Suprapubic skin (tissue), 4 donors: ENCODE measurements at places on chromosomes 12 and 14. TPM values are rescaled to one million over a fixed set of nuclear protein-coding genes. Genes with fewer than 3 reads are reported as not detected.

GRCh38 chr14:26974965-26975364 is 377.1 kb upstream of the NOVA1 start:
- no peak for DNase-seq
- H3K4me1 ChIP-seq: no peaks in the 10 kb centered on the region
- H3K27ac ChIP-seq: no peak overlapping the region
- H3K36me3 ChIP-seq: no peaks in the 10 kb centered on the region

KERA gene
- total RNA-seq: not detected

- peaks cover 25% of the 10 kb centered on the region for H3K36me3 ChIP-seq
- no peak for DNase-seq
- H3K27ac ChIP-seq: no peak overlapping the region
- H3K27me3 ChIP-seq: no peaks in the 10 kb centered on the region
Measured at GRCh38 chr12:48125985-48126384, 6.8 kb downstream of the PFKM start.

PLEKHG7 gene
- not detected for total RNA-seq

DNA sequence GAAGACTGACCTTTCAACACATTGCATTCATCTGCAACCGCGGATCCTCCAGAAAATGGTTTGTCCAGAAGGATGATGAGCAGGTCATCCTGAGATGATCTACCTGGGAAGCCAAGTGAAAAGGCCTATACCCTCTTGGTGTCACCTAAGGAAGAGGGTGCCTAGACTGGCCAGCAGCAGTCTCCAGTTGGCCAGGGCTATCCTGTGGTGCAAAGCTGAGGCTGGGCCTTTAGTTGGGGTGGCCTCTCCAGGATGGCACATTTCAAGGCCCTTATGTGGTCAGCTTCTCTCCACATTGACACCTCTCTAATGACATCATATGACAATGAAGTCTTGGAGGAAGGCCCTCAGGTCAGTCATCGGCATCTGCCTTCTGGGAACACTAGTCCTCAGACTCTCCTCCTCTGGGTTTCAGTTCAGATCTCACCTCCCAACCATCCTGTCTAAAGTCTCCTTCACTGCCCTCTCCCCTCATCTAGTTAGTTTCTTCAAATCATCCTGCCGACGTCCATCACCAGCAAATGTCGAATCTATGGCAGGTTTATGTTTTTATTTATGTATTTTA is 3.3 kb upstream of the SLC22A17 start:
- H3K27ac ChIP-seq: no peak overlapping the region
- H3K27me3 ChIP-seq: peaks cover 7% of the 10 kb centered on the region
- peaks cover 24% of the 10 kb centered on the region for H3K4me1 ChIP-seq
- H3K36me3 ChIP-seq: peaks cover 32% of the 10 kb centered on the region

DNA sequence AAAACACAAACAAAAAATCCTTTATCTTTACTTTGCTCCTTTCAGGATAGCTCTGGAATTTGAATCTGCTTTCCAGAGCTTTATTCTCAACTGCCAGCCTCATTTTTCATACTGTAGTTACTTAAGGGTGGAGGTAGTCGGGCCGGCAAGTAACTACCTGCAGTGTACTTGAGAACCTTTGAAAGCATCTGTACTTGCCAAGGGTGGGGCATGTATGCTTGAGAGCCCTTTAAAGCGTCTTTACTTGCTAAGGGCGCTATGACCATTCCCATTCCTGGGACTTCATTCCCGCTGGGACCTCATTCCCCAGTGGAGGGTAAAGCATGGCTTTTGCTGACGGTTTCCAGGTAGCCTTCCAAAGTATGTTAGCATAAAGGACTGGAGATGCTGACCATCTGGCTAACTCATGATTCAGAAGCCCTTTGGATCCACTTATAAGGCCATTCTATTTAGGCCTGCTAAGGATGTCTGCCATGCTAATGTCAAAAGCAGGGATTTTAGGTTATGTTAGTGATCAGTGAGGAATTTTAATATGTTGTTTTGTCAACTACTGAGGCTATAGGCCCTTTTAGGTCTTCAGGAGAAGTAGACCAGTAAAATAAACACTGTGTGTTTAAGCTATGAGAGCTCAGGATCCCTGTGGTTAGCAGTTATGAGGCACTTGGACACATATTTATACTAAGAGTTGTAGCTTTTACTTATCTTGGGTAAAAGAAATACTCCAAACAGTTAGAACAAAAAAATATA is 74.9 kb downstream of the CRADD start:
- no peak for DNase-seq
- H3K4me1 ChIP-seq: peaks cover 20% of the 10 kb centered on the region
- no peak overlapping the region for H3K27ac ChIP-seq

DNA sequence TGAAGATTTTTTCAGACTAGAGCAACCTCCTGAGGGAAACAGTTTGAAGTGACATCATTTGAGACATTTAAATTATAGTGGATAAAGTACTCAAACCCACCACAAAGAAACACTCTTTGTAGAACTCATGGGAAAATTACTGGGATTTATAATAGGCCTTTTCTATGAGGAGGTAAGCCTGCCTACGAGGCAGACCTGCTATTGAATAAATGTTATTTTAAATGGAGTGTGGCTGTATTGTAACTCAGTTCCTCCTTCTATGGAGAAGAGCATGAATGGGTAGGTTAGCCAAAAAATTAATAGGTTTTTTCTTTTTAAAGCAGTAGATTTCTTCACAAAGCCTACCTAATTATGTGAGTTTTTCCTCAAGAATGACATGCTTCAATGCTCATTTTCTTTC is 63.7 kb upstream of the PLEKHA5 start:
- H3K27ac ChIP-seq: no peak overlapping the region
- H3K27me3 ChIP-seq: no peaks in the 10 kb centered on the region
- no peak overlapping the region for H3K4me3 ChIP-seq
- H3K4me1 ChIP-seq: no peaks in the 10 kb centered on the region
- H3K36me3 ChIP-seq: no peaks in the 10 kb centered on the region

GRCh38 chr12:90695415-90695814 is 259.6 kb downstream of the CCER1 start:
- no peaks in the 10 kb centered on the region for H3K36me3 ChIP-seq
- no peak overlapping the region for H3K27ac ChIP-seq
- no peak for DNase-seq
- no peaks in the 10 kb centered on the region for H3K27me3 ChIP-seq
- H3K4me3 ChIP-seq: no peak overlapping the region

GRCh38 chr14:21106498-21107282 is 5.8 kb downstream of the TMEM253 start:
- no peak overlapping the region for H3K4me3 ChIP-seq
- DNase-seq: peak; percentile 88
- H3K27ac ChIP-seq: peak overlapping the region; percentile 97
- peaks cover 65% of the 10 kb centered on the region for H3K4me1 ChIP-seq
- H3K27me3 ChIP-seq: no peaks in the 10 kb centered on the region

DNA sequence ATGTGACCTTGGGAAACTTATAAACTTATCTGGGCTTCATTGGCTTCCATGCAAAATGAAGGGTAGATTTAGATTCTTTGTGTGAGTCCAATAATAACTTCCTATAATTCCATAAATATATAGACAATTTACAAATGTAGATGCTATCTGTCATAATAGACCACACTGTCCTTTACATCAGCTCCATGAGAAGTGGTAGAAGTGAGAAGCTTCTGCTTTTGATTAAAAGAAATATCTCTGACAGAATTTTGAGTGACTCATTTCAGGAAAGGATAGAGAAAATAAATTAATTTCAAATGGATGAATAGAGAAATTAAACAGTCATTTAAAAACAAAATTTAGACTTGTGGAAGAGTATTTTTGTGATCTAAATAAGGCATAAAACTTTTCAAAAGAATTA is 329.7 kb upstream of the ATP2B1 start:
- no peaks in the 10 kb centered on the region for H3K4me1 ChIP-seq
- H3K36me3 ChIP-seq: no peaks in the 10 kb centered on the region
- no peak overlapping the region for H3K27ac ChIP-seq
- DNase-seq: no peak

- H3K4me1 ChIP-seq: peaks cover 4% of the 10 kb centered on the region
- no peak for DNase-seq
Measured at GRCh38 chr12:31518680-31519227, 72.2 kb downstream of the DENND5B start.

TMEM30B gene
- total RNA-seq: 34.4 TPM

NTF3 gene
- total RNA-seq: 1.4 TPM

GRCh38 chr12:10069976-10070375 is 28.8 kb downstream of the CLEC1A start:
- no peak overlapping the region for H3K4me3 ChIP-seq
- H3K4me1 ChIP-seq: peaks cover 13% of the 10 kb centered on the region

DNA sequence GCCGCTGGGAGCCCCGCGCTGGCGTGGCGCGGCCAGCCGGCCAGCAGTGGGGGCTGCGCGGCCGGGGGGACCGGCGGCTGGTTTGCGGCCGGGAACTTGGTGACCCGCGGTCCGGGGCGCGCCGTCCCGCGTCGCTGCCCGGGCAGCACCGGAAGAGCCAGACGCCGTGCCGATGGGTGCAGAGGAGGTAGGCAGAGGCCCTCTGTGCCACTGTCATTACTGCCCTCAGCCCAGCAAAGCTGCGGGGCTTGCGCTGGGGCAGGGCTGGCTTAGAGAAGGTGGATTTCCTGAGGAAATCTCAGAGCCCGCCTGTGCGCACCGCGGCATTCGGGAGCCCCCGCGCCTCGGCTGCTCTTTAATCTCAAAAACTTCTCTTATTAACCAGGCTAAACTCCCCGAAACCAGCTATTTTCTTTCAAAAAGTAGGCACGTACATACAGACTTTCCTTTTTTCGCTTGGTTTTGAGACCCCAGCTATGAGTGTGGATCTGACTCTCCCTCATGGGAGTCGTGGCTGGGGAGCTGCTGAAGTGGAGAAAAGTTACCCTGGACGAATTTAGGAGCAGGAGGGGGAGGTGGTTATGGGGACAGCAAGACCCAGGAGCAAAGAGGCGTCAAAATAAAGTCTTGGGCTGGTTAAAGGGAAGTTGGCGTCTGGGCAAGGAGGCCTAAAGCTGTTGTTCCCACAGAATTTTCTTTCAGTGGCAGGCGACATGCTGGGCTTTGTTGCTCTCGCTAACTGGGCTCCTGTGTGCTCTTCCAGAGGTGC is 802 bp downstream of the SUSD6 start:
- no peaks in the 10 kb centered on the region for H3K36me3 ChIP-seq
- peaks cover 61% of the 10 kb centered on the region for H3K4me1 ChIP-seq
- peak overlapping the region; percentile 81 for H3K4me3 ChIP-seq
- peak overlapping the region; percentile 97 for H3K27ac ChIP-seq
- DNase-seq: no peak

RASSF3 gene
- total RNA-seq: 10.7 TPM

GRCh38 chr14:65486863-65487262 is 74.3 kb downstream of the FUT8 start:
- no peak for DNase-seq
- H3K4me3 ChIP-seq: no peak overlapping the region
- no peak overlapping the region for H3K27ac ChIP-seq
- no peaks in the 10 kb centered on the region for H3K4me1 ChIP-seq
- no peaks in the 10 kb centered on the region for H3K27me3 ChIP-seq

DLST gene
- total RNA-seq: 95.6 TPM

OR4K2 gene
- not detected for total RNA-seq

DNA sequence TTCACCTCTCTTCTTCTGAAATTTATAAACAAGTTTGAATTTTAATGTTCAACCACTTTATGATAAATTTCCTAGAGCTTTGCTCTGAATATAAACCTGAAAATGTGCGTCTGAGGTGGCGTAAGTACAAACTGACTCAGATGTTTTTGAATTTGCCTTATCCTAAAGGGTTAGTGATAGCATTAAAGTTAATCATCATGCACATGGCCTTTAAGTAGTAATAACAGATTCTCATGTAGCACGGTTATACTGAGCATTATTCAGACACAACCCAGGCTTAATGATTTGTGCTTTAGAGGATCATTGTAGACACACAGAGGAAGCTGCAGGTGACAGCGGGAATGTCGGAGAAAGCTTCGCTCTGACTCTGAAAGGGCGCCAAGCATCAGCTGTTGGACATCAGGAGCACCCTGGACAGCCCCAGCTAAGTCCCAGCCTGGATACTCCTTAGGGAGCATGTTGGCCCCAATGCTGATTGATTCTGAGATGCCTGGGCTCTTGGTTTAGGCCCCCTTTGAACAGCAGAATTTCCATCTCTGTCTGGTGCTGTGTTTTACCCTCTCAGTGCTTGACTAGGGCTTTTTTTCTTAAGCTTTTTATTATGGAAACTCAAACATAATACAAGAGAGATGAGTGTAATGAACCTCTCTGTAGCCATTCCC is 91.1 kb downstream of the PLXNC1 start:
- no peaks in the 10 kb centered on the region for H3K27me3 ChIP-seq
- H3K36me3 ChIP-seq: no peaks in the 10 kb centered on the region
- H3K4me3 ChIP-seq: no peak overlapping the region
- no peak overlapping the region for H3K27ac ChIP-seq

GRCh38 chr12:89861086-89861485 is 152.4 kb upstream of the ATP2B1 start:
- H3K4me1 ChIP-seq: peaks cover 6% of the 10 kb centered on the region
- no peaks in the 10 kb centered on the region for H3K27me3 ChIP-seq
- DNase-seq: no peak
- no peak overlapping the region for H3K4me3 ChIP-seq
- H3K27ac ChIP-seq: no peak overlapping the region

DNA sequence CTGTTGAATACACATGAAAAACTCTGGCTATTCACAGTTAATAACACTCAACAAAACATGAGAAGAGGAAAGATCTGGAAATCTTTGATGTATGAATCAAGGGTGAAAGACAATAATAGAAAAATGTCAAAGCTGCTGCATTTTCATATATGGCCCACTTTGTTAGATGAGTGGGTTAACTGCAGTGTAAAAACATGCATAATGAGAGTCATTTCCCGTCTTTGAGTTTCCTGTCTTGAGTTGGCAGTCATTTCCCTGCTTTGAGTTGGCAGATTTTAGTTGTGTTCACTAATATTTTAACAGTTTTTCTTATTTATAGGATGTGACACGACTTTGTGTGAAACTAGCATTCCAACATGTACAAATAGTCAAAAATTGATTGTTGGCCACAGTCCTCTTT is 87.9 kb upstream of the PTPRQ start:
- no peaks in the 10 kb centered on the region for H3K27me3 ChIP-seq
- no peaks in the 10 kb centered on the region for H3K4me1 ChIP-seq
- H3K36me3 ChIP-seq: no peaks in the 10 kb centered on the region
- DNase-seq: no peak

- H3K27ac ChIP-seq: no peak overlapping the region
- no peak for DNase-seq
- H3K36me3 ChIP-seq: no peaks in the 10 kb centered on the region
- H3K4me3 ChIP-seq: no peak overlapping the region
- no peaks in the 10 kb centered on the region for H3K4me1 ChIP-seq
Measured at GRCh38 chr12:95343461-95344230, 126.0 kb downstream of the VEZT start.

- H3K36me3 ChIP-seq: no peaks in the 10 kb centered on the region
- H3K27me3 ChIP-seq: peaks cover 54% of the 10 kb centered on the region
- DNase-seq: no peak
- peaks cover 15% of the 10 kb centered on the region for H3K4me1 ChIP-seq
- no peak overlapping the region for H3K4me3 ChIP-seq
- H3K27ac ChIP-seq: no peak overlapping the region
Measured at GRCh38 chr12:52259657-52260243, 14.7 kb upstream of the KRT86 start.

DNA sequence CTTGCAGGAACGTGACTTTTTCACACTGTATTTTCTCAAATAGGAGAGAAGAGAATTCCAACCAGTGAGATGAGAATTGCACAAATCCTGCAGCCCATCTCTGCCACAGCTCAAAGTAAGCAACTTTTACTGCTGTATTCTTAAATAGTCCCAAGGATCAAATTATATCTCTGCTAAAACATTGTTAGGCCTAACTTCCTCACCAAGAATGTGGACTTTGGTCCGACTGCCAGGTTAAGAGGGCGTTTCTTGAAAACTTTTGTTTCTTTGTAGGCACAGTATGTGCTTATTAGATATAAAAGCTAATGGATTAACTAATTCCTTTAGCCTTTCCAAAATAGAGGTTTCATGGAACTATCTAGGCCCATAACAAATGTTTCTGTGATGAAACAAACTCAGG is 61.4 kb upstream of the IFNG-AS1 start:
- no peak overlapping the region for H3K4me3 ChIP-seq
- DNase-seq: no peak
- no peaks in the 10 kb centered on the region for H3K27me3 ChIP-seq
- no peaks in the 10 kb centered on the region for H3K36me3 ChIP-seq
- no peak overlapping the region for H3K27ac ChIP-seq
